ENCODE measurements at places on chromosomes 11 and 22.

DNA sequence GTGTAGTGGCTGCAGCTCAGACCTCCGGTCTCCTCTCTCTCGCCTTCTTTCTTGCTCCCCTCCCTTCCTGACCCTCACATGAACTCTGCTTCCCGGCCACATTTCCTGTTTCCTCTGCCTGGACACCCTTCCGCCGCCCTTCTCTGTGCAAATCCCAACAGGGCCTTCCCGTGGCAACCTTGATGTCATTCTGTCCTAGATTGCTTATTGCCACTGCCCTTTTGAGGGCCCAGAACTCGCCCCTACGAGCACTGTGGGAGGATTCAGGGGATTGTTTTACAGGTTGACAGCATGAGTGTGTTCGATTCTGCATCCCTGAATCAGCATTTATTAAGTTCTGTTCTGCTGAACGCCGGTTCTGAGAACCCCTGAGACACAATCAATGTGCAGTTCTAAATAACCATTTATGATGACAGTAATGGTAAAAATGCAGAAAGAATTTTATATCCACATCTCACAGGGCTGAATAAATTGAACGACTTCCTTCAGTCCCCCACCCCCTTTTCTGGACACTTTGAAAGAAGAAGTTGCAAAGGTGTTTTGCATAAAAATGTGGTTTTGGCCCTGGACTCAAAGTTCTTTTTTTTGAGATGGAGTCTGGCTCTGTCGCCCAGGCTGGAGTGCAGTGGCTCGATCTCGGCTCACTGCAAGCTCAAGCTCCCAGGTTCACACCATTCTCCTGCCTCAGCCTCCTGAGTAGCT lies 6.4 kb downstream of the BATF2 start:
- no peak for DNase-seq

- no peak for DNase-seq
These were observed 284.7 kb downstream of the MIAT start for GRCh38 chr22:26941896-26942636.

DNA sequence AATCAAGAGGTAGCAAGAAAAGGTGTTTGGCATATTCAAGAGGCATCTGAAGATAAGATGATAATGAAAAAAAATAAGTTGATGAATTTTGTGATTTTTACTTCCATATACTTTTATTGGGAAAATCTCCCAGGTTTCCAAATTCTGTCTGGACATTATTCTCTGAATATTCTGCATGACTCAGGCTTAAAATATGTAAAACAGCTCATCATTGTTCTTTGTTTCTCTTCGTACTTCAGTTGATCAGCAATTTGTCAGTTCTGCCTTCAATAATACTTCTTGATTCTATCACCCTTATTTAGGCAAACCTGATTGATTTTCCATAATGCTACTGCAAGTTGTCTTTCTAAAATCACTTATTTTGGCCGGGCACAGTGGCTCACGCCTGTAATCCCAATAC lies 30.2 kb downstream of the GTF2H1 start:
- DNase-seq: no peak

GRCh38 chr11:19226378-19227195 lies 14.2 kb downstream of the E2F8 start:
- no peak for DNase-seq

- peak; percentile 70 for DNase-seq
These were observed at the start of gene CAPN1 for GRCh38 chr11:65181569-65182257. Gene CAPN1, plus strand, starts transcription at chr11:65181928. Its CDS starts 774 bp downstream, at chr11:65182702.

DNA sequence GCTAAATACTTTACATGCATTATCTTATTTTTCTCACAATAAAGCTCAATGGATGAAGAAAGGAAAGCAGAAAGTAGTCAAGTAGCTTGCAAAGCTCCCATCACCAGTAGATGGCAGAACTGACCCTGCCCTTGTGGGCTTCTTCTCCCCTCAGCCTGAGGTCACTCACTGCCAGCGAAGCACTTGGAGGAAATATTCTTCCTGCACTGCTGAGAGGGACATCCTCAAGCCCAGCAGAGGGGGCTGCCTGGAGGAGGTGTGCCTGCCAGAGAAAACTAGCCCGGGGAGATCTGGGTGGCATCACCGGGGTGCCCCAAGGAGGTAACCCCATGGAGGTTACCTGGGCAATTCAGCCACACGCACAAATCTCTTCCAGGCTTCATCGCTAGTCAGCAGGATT lies 6.6 kb downstream of the APOL4 start:
- DNase-seq: peak; percentile 66

DNA sequence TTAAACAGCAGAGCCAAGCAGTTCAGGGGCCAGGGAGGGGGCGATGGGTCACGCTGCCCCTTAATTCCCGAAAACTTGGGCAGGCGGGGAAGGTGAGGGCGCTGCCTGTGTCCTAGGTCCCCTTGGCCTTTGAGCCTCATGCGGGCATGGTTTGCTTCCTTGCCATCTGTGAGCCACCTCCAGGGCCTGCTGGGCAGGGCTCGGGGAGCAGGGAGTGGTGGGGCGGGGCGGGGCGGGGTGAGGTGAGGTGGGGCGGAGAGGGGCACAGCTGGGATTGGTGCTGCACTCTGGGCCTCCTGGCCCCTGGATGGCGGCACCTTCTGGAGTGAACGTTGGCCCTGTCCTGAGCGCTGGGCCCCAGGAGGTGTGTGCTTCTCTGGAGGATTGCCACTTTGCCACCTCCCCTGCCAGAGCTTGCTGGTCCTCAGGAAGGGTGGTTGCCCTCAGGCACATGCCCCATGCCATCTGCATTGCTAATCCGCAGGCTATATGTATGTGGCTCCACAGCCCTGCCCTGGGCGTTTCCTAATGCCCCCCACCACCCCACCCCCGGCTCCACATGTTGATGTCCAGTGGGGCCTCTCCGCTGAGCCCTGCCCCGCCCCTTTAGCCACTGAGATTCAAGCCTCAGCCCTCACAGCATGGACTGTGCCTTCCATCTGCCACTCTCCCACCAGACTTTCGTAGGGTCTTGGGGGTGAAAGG lies 352.5 kb downstream of the TBC1D22A start:
- DNase-seq: no peak

- DNase-seq: no peak
These were observed 14.2 kb downstream of the ZBTB44 start for GRCh38 chr11:130300567-130300966.
